ENCODE measurements at places on chromosomes 7 and 10. TPM values are rescaled to one million over a fixed set of nuclear protein-coding genes. Genes with fewer than 3 reads are reported as not detected.
A peak's percentile ranks its signal among the peaks of the same experiment; 100 is the strongest.

GRCh38 chr7:79740076-79740475 is 286.6 kb upstream of the MAGI2 start:
- no peak for DNase-seq

GRCh38 chr7:138565451-138566114 is 105.5 kb downstream of the TRIM24 start:
- DNase-seq, result no peak

- no peak for DNase-seq
Observed at GRCh38 chr7:25864511-25864910, 287.5 kb upstream of the NFE2L3 start.

DNA sequence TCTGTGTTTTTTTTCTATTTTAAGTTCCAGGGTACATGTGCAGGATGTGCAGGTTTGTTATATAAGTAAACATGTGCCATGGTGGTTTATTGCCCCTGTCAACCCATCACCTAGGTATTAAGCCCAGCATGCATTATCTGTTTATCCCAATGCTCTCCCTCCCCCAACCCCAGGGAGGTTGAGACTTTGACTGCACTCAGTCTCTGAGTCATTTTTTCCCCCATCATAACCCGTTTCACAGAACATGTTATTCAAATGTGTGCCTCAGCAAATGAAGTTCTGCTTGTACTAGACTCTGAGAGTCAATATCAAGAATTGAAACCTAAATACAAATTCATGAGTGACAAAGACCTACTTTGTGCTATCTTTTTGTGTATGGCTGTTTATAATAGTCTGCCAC is 70.0 kb upstream of the CYP26C1 start:
- DNase-seq, result no peak

- DNase-seq, result peak; percentile 65
Observed at GRCh38 chr7:39414224-39415035, 151.8 kb upstream of the YAE1 start.

NPSR1 gene
- total RNA-seq, result not detected

SFRP5 gene
- total RNA-seq, result not detected
